ENCODE measurements at places on chromosomes 6 and 20. TPM values are rescaled to one million over a fixed set of nuclear protein-coding genes. Genes with fewer than 3 reads are reported as not detected.

DNA sequence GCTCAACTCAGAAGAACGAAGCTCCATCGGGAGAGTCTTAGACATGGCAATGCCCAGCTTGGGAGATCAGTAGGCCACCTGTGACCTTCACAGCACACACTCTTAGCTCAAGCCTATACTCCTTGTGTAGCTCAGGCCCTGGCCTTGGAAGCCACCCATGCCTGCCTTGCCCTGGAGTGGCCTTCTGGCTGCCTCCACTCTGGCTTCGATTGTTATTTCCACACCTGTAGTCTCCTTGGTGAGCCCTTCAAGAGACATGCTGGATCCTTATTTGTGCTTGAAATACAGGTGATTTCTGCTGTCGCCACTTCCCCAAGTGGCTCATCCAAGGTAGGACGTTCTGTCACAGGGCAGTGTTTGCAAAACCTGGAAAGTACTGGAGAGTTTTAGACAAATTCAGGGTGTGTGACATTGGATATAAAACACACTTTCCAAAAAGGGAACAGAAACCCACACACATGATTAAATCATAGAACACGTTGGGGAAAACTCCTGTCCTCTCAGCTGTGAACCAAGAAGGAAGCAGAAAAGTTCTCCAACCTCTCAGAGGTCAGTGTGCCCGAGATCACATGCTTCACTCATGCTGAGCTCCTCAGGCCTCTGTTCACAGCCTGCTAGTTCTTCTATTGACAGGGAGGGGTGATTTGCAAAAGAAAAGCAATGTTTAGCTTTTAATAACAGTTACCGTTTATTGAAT is 391.8 kb downstream of the CDC5L start:
- DNase-seq: no peak

DNA sequence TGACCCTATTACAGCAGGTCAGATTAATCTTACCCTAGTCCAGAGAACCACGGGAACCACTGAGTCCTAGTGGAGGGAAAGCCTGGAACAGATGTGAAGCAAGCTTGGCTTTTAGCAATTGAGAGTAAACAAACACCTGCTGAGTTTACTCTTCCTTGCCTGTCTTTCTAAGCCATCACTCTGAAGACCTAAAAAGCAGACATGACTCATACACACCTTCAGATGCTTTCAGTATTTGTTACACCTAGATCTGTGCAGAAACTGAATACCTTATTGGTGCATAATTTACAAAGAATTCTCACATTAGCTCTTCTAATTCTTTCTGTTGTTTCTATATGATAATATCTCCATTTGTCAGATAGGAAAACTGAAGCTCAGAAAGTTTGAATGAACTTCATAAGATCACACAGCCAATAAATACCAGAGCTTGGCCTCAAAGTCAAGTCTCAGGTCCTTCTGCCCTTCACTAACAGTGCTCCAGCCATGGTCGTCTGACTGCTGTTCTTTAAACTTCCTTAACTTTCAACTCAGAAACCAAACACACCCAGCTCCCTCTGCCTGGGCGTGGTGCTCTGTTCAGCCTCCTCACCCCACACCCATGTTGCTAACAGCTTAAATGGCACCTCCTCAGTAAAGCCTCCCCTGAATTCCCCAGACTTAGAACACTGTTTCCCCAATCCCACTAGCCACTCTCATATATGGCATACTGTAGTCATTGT is 8.6 kb upstream of the GABBR1 start:
- peak; percentile 82 for DNase-seq

DNA sequence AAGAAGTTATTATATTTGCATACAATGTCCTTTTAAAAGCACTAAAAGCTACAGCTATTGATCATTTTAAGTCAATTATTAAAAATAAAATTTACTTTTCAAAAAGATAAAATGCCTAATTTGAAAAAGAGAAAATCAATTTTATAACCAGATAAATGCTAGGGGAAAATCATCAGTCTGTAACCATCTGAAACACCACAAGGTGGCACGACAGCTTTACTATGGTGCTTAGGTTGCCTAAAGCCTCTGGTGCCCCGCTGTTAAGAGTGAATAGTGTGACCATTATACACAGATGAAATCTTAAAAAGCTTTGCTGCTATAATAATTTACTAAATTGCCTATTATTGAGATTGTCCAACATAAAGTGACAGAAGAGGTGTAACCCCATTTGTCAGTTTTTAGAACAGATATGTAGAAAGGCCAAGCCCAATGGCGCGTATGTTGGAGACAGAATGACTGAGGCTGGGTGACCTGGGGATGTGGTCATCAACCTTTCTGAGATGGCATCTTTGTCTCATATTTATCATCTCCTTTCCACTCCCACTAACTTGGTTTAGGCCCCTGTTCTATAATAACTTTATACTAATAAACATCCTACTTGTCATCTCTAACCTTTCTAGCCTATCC is 100.8 kb downstream of the MOXD1 start:
- peak; percentile 66 for DNase-seq

- no peak for DNase-seq
These were observed 76.9 kb upstream of the PHACTR2 start for GRCh38 chr6:143600821-143601220.

GRCh38 chr6:97629180-97629579 is 346.2 kb upstream of the MMS22L start:
- no peak for DNase-seq

CD93 gene
- total RNA-seq: 1.5 TPM

OXT gene
- not detected for total RNA-seq

APCDD1L gene
- not detected for total RNA-seq
